Brain microvascular endothelial cell (primary cell): ENCODE measurements at places on chromosomes 3 and 15.
A peak's percentile ranks its signal among the peaks of the same experiment; 100 is the strongest.

- DNase-seq: peak; percentile 65
Measured at GRCh38 chr3:112043621-112044201, 9.2 kb downstream of the TMPRSS7 start.

GRCh38 chr3:170539897-170540296, 46.0 kb downstream of the SLC7A14 start:
- peak; percentile 20 for DNase-seq

- DNase-seq: no peak
Measured at GRCh38 chr3:145865399-145866018, 295.5 kb downstream of the PLOD2 start.

DNA sequence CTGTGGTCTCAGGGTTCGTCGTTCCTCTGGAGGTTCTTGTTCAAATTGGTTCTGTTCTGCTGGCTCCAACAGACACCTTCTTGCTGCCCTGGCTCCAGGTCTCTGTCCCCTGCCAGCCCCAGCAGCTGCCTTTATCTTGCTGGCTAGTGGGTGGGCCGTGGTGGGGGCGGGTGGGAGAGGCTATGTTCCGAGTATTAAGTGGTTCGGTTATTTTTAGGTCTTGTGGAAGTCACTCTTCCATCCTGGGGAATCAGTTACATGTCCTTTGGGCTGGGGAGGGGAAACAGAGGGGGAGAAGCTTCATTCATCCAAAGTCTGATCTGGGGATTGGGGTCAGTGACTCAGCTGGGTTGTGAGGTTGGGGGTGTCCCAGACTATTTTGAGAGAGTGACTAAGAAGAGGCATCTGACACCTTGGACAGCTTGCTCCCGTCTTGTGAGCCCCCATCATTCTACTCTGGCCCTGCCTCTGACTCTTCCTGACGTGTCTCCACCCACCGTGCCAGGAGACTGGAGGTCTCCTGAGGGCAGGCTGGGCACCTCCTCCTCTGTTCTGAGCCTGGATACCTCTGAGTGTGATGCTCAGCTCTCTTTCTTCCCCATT, at the start of gene XIRP1:
Gene XIRP1 (minus strand): TSS at position 106 of the 603 bp plus-strand sequence. CDS start 3,150 bp downstream, outside the sequence.
- DNase-seq: no peak

DNA sequence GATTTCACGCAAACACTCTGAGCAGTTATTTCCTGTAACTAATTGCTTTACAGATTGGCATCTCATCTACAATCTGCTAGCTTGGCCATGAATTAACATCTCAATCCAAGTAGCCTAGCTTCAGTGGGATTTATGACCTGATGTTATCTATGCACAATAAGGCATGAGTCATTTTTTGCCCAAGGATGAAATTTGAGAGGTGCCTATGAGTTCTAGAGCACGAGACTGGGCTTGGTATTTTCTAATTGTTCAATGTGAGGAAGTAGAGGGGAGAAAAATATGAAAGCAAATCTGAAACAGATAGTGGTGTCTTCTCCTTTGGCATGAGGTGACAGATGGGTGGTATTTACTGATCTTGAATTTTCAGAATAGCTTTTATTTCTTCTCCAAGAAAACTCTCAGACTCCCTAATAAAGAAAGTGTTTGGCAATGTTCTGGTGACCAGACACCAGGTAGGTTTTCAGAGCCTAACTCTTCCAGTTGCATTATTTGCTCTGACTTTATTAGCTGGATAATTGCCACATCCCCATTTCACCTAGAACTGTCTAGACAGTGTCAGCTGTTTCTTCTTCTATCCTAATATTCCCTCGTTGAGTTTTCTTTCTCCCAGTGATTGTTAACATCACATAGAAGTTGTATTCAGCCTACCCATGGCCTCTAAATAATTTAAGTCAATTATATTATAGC, 301.0 kb upstream of the UMPS start:
- DNase-seq: peak; percentile 12

GRCh38 chr15:98807262-98807661, 158.9 kb downstream of the IGF1R start:
- peak; percentile 45 for DNase-seq

DNA sequence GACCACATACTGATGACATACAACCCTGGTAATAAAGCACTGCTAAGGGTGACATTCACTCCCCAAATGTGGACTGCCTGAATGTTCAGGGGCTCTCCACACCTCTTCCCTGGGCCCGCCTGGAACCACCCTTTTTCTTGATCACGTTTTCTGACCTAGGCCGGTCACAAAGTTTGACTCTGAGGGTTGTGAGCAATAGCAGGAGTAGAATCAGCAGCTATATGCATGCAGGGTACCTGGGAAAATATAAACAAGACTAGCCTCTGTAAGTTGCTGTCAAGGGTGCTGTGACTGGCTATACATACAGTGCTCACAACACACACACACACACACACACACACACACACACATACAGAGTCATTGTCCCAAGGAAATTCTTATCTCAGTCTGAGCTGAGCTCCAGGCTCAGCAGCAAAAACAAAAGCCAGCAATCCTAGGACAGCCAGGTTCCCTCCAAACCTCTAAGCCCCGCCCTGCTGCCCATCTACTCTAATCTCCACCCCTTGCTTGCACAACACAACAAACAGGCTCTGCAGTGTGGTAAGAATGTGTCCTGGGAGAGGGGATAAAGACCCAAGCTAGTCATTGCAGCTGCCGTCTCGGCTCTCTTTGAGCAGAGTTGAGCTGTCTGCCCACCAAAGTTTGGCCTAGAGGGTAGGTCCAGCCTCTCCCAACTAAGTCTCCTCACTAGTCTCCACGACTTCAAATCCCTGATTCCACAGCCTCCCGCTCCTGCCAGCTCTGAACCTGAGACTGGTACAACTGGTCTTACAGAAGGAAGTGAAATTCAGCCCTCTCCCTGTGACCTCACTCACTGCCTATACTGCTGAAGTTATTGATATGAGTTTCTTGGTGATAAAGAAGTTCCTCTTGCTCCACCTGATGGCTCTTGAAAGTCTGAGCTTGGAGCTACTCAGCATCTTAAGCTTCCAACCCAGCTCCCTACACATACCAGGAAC, 2.2 kb downstream of the BMF start:
- no peak for DNase-seq

DNA sequence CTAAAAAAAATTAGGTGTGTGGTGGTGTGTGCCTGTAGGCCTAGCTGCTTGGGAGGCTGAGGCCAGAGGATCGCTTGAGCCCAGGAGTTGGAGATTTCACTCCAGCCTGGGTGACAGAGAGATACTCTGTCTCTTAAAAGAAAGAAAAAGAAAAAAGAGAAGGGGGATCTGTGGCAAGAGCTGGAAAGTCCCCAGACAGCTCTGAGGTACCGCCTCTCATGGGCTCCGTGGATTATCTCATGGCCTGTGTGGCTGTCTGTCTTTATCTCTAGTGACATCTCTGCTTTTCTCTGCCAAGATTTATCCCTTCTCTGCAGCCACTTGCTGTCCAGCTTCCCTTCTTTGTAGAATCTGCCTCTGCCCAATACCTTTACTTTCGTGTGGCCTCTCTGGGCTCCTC, 5.7 kb downstream of the EXOSC7 start:
- no peak for DNase-seq

GRCh38 chr3:152910966-152911365, 76.0 kb downstream of the P2RY1 start:
- no peak for DNase-seq

DNA sequence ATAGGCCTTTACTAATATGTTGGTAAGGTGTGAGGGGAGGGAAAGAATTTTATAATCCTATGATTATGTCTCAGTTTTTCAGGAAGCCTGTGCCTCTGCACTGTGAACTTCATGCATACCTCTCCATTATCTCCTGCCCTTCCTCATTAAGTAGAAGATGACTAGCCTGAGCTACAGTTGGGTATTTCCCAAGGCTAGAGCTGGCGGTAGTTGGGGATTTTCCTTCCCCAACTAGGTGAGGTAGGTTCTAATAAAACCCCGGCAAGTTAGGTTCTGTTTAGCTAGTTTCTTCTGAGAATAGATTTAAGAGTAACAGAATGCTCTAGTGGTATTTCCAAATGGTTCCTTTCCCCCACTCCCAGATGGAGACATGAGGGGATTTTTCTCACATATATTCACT, 414.5 kb downstream of the GRM7 start:
- no peak for DNase-seq

DNA sequence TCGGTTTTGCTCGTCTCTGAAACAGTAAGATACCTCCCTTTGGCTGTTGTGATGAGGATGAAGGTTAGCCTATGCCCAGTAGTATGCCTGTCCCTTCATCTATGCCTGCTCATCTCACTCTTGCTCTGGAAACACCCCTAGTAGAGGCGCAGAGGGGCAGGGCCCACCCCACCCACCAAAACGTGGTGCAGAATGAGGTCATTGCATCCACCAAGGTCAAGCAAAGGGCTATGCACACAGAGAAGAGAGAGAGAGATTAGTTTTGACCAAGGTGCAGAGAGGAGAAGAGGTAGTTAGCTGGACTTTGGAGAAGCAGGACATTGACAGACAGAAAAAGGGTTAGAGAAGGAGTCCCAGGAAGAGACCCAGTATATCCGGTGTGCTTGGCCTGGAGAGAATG, 119.9 kb downstream of the CORO2B start:
- DNase-seq: no peak

GRCh38 chr3:182713743-182714517, 79.4 kb upstream of the ATP11B start:
- peak; percentile 54 for DNase-seq

DNA sequence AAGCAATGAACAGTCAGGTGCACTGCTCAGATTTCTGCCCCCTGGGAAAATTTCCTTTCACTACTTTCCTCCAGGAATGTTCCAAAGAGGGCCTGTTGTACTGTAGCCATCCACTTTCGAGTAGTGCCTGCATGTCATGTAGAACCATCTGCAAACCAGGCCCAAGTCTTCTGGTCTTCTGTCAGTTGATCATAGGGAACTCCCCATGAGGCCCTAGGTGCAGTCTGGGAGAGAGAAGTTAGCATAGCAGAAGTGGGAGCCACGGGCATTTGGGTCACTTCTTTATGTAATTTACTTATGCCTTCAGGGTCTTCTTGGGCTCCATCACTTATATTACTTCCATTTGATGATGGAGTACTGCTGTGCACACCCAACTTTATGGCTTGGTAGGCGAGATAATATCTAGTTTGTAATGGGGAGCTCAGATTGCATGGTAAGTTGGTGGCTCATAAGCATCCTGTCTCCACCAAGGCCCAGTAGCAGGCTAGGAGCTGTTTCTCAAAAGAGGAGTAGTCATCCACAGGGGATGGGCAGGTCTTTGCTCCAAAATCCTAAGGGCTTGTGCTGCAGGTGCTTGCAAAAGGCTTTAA, 151.4 kb downstream of the NFKBIZ start:
- DNase-seq: no peak

DNA sequence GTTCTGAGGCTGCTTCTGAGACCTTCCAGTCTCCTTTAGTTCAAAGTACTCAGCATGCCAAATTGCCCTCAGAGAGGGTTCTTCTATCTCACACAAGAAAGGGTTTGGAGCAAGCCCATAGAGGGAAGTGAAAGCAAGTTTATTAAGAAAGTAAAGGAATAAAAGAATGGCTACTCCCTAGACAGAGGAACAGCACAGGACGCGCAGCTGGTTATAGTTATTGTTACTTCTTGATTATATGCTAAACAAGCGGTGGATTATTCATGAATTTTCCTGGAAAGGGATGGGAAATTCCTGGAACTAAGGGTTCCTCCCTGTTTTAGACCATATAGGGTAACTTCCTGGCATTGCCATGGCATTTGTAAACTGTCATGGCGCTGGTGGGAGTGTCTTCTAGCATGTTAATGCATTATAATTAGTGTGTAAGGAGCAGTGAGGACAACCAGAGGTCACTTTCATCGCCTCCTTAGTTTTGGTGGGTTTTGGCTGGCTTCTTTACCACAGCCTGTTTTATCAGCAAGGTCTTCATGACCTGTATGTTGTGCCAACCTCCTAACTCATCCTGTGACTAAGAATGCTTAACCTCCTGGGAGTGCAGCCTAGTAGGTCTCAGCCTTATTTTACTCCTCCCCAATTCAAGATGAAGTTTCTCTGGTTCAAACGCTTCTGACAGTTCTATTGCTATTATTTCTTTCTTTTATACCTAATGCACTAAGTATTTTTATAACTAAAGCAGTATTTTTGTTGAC, 26.3 kb downstream of the SCN11A start:
- DNase-seq: no peak

GRCh38 chr15:76197703-76198455, 113.4 kb downstream of the ETFA start:
- no peak for DNase-seq

- no peak for DNase-seq
Measured at GRCh38 chr3:9255976-9256375, 6.5 kb upstream of the SRGAP3 start.

GRCh38 chr15:68706931-68707330, 113.8 kb downstream of the ANP32A start:
- DNase-seq: no peak

- DNase-seq: no peak
Measured at GRCh38 chr3:135197246-135197645, 402.2 kb downstream of the EPHB1 start.

- peak; percentile 35 for DNase-seq
Measured at GRCh38 chr15:34217587-34218225, 7.1 kb upstream of the EMC4 start.

DNA sequence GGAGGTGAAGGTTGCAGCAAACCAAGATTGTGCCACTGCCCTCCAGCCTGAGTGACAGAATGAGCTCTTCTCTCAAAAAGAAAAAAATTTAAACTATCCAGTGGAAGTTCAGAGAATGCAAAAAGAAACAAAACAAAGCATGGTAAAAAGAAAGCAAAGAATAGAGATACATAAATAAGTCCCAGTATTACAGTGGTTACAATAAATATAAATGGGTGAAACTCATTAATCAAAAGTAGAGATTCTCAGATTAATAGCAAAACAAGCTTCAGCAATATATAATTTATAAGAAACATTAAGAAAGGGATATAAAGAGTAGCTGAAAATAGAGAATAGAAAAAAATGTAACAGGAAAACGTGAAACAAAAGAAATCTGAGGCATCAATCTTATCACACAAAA, 23.6 kb upstream of the GHSR start:
- no peak for DNase-seq

GRCh38 chr3:178170698-178171535, 365.3 kb upstream of the KCNMB2 start:
- peak; percentile 88 for DNase-seq

DNA sequence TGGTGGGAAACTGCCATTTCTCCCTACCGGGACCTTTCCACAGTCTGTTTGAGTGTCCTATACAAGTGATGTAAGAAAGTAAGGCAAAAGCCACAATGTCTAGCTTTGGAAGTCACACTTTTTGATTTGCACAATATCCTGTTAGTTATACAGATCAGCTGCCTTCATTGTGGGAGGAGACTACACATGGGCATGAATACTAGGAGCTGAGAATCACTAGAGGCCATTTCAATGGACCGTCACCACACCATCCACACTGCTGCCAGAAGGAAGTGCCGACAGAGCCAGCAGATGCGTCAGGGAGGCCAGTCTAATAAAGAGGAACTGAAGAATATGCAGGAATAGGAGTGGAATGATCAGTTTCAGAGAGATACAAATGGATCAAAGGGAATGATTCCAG, 65.8 kb downstream of the SCN11A start:
- peak; percentile 20 for DNase-seq
